ENCODE measurements at places on chromosomes 16 and 17.

DNA sequence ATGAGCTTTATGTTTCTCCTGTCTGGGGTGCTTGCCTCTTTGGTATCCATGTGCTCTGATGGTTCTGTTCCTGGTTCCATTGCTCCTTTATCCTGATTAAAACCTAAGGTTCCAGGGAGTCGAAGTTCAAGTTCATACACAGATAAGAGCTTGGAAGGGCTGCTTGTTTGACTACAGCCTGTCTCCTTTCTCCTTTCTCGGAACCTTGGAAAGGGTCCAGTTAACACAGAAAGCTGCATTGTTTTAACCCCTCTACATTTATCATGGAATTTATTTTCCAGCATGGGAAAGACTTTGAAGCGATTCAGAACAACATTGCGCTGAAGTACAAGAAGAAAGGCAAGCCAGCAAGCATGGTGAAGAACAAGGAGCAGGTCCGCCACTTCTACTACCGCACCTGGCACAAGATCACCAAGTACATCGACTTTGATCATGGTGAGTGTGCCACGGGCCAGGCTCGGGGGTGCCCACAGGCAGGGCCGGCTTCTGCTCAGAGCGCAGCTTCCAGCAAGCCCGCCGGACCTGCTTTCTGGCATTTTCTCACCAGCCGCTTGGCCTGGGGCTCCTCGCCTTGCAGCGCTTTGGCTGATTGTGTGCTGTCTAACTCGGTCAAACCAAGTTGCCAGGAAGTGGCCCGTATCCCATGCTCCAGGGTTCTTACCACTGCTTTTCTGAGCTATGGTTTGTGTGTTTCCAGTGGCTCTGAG is 19.9 kb downstream of the CRAMP1 start:
- no peak for DNase-seq

DNA sequence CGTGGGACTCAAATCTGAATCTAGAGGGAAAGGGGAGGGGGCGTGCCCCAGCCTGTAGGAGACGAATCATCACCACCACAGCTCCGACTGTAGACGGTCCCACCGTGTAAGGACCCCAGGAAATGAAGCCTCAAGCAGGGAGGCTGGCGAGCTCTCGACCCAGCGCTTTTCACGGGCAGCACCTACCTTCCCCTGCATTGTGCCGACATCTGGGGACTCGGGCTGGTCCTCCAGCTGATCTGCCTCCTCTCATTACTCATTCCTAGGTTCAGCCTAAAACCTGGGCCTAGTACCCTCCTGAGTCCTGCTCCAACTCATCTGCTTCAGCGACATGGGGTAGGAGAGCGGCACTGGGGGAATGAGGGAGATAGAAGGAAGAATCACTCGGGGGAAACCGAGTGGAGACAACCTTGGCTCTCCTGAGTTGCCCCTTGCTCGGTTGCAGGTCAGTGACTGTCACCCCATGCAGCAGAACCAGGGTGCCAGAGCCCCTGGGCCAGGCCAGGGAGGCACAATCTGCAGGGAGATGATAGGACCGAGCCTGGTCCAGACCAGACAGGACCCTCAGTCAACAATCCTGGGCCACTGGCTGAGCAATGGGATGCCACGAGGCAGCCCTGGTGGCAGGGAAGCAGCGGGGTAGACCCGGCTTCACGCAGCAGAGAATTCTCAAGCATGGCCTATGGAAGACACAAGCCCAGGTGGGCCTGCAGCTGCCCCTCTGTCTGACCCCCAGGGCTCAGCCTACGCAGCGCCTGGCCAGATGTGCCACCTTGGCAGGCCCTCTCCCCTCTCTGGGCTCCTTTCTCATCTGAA is 833 bp upstream of the BCAR1 start:
- no peak for DNase-seq

DNA sequence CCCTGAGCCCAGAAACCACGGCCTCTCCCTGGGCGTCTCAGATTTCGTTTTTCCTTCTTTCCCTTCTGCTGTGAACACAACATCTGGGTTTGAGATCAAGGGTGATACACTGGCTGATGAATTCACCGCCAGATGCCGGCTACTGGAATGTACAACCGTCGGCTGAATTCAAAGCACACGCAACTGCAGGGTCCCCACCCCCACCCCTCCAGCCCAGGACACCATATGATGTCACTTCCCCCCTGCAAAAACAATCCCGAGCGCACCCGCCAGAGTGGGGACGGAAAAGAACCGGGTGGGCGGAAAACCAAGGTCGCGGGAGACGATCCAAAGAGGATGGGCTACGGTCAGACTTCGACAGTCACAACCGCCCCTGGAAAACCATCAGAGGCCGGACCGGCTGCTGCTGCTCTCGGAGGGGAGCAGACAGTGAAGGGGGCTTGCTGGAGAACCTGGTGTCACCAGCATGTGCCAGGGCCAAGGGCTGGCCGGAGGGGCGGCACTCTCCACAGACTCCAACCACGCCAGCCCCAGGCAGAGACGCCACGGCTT is 23.3 kb downstream of the CEP295NL start:
- peak; percentile 47 for DNase-seq

DNA sequence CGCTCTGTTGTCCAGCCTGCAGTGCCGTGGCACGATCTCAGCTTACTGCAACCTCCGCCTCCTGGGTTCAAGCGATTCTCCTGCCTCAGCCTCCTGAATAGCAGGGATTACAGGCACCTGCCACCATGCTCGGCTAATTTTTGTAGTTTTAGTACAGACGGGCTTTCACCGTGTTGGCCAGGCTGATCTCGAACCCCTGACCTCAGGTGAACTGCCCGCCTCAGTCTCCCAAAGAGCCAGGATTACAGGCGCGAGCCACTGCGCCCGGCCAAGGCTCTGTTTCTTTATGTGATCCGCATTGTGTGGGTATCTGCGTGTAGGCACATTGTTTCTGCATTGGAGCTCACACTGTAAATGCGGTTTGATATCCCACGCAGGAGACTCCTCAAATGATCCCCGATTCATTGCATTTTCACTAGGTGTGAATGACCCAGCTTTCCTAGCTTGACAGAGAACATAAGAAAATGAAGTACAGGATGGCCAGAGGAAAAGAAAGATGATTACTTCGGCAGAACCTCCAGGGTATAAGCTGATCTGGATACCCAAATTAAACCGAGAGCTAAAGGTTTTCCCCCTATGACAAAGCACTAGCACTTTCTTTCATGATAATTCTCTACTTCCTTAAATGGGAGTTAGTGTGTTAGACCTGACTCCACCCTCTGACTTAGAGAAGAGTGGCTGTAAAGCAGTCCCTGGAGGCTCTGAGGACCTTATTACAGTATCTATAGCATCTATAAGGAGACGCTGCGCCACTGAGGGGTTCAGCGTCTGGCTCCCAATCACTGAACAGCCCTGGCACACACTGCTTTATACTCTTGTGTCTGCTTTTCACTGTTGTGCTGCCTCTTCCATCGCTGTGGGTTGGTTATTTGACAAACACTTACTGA is 17.3 kb downstream of the COTL1 start:
- DNase-seq, result peak; percentile 51

GRCh38 chr17:6233856-6234255 is 163.7 kb downstream of the WSCD1 start:
- DNase-seq, result no peak

GRCh38 chr16:84811529-84811928 is 8.3 kb upstream of the CRISPLD2 start:
- DNase-seq, result no peak

GRCh38 chr16:16154281-16154951 is 68.9 kb downstream of the ABCC6 start:
- no peak for DNase-seq

- no peak for DNase-seq
These were observed 3.1 kb downstream of the NOTUM start for GRCh38 chr17:81957691-81958432.

GRCh38 chr16:85948616-85949265 is 49.8 kb downstream of the IRF8 start:
- DNase-seq, result no peak

DNA sequence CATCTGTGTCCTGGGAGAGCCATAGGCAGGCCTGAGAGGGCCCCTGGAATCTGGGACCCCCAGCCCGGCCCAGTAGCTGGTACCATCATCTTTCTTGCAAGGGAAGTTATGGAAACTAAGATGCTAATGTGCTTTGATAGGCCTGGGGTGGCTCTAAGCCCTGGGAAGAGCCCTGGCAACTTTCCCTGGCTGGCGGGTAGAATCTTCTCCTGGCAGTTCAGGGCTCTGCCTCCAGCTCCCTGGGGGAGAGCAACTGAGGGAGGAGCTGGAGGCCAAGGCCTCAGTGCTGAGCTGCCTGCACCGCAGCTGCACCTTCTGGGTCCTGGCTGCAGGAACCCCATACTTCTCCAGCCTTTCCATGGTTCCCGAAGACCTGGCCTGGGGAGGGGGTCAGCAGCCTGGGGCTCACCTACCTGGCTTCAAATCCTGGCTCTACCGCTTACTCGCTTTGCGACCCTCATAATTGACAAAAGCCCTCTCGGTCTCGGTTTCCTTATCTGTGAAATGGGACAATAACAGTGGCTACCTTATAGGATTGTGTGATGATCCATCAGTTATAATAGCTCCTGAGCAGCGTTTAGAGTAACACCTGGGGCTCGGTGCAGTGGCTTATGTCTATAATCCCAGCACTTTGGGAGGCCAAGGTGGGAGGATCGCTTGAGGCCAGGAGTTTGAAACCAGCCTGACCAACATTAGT is 333.7 kb downstream of the SEC14L1 start:
- no peak for DNase-seq

GRCh38 chr17:13735861-13736260 is 134.1 kb upstream of the HS3ST3A1 start:
- no peak for DNase-seq

GRCh38 chr17:72150632-72151460 is 30.0 kb downstream of the SOX9 start:
- DNase-seq, result no peak

- no peak for DNase-seq
These were observed 28.7 kb downstream of the MRM1 start for GRCh38 chr17:36629970-36630502.

- no peak for DNase-seq
These were observed 52.8 kb downstream of the PLXDC1 start for GRCh38 chr17:39098588-39098987.

DNA sequence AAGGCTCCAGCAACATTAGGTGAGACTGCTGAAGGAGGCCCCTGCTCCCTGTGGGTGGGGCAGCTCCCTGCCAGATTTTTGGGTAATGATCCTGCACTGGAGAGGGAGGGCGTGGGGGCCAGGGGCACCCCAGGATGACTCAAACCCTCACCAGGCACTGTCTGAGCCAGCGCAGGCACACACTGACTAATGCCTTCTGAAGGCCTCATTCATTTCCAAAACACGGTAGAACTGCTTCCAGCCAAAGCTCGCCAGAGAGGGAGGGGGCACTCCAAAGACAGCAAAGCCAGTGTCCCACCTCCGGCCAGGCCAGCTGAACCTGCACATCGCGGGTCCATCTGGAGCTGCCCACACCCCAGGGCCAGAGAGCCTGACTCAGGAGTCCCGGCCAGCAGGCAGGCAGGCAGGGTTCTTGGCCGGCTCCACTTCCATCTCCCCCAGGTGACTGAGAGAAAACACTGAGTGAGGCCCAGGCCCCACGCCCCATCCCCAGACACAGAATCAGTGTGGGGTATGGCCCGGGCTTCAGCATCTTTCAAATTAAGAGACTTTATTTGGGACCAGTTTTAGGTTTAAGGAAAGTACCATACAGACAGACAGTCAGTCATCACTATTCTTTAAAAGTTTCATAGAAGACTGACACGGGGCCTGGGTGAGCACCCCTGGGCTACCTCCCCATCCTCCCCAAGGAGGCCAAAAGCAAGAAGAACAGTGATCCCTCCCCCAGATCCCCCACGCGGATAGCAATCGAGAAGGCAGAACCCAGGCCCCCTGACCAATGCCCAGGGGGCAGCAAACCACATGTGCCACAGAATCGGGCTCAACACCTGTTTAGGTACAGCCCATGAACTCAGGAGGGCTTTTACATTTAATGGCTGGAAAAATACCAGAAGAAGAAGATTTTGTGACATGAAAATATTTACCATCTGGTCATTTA is 2.3 kb downstream of the PIEZO1 start:
- peak; percentile 52 for DNase-seq

- peak; percentile 82 for DNase-seq
These were observed 20.7 kb downstream of the LGALS9 start for GRCh38 chr17:27651411-27652345.

DNA sequence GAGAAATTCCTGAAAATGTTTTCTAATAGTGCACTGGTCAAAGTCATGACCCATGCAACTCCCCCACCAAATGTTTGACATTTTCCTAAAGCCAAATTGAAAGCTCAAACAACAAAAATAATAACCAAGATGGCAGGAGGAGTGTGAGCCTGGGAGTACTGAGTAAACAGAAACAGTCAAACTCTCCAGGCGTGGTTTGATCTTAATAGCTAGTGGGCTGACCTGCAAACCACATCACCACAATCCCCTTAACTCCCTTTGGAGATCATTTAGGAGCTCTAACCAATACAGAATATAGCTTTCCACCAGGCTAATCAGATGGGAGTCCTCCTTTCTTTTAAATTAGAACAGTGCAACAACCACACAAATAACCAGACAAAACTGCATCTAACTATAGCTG is 19.2 kb upstream of the MEIOC start:
- no peak for DNase-seq

GRCh38 chr16:66446737-66447136 is 19.6 kb downstream of the BEAN1 start:
- no peak for DNase-seq

DNA sequence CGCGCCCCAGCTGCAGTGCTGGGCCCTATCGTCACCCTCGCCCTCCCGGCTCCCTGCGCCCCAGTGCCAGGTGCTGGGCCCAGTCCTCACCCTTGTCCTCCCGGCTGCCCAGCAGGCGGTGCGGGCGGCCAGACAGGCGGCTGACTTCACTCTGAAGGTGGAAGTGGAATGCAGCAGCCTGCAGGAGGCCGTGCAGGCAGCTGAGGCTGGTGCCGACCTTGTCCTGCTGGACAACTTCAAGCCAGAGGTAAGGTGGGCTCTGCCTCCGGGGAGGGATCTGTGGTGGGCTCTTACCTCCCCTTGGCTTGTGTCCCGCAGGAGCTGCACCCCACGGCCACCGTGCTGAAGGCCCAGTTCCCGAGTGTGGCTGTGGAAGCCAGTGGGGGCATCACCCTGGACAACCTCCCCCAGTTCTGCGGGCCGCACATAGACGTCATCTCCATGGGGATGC is 17.9 kb downstream of the QPRT start:
- DNase-seq, result no peak

DNA sequence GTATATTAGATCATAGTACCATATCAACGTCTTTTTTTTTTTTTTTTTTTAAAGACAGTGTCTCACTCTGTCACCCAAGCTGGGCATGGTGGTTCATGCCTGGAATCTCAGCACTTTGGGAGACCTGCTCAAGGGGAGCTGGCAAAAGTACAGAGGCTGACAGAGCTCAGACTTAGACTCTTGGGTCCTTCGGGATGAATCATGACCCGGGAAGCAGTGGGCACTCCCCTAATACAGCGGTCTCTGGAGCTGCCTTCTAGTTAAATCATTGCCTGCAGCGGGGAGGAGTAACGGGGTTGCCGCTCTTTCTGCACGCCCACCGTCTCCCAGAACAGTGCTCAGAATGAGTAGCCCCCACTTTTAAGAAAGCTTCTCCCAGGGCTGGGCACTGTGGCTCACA is 174.4 kb downstream of the CPPED1 start:
- DNase-seq, result no peak

GRCh38 chr16:18800293-18800692 is 1.1 kb downstream of the ARL6IP1 start:
- no peak for DNase-seq
